ENCODE measurements at places on chromosomes 12 and 14.

DNA sequence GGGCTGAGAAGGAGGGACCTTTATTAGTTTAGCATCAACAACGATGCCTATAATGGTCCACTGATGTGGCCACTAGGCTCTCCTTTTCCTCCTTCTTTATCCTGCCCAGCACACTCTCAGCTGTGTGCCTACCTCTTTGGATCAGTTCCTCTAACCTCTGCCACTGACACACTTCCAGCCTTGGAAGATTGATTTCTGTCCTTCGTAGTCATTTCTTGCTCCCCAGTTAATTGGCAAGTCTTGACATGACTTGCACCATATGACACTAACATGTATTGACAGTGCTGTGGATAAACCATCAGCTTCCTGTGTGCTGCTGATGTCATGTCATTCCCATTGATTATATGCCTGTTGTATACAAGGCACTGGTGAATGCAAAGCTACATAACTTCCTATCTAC, 90.2 kb upstream of the PLEKHG7 start:
- no peak for DNase-seq

DNA sequence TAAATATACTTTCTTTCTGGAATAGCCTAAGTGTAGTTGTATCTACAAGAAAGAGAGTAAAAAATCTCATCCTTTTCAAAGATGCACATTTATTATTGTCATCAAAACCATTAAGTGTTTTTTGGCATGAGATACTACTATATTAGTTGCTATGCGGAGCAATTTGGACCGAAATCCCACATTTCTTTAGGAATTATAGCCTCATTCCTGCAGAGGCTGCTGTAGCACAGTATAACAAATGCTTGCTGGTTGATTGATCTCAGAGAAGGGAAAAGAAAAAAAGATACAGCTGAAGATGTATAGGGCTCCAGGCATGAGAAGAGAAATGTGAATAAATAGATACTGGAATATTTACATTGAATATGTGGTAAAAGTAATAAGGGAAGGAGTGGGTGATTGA, 36.0 kb downstream of the RHOJ start:
- no peak for DNase-seq

DNA sequence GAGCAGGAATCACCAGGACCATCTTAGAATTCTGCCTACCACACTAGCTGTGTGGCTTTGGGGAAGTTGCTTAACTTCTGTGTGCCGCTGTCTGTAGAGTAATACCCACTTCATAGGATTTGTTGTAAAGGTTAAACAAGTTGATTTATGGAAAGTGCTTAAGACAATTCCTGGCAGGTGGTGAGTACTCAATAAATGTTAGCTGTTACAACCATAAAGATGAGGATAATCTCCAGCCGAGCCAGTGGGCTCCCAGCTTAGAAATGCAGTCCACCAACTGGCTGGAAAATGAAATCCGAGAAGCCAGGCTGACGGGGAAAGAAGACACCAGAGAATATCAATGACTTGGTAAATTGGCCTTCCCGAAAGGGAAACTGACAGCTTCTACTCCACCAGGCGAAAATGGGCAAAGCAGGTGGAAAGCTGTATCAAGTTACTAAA, 173.5 kb downstream of the CHST11 start:
- DNase-seq, result no peak

- no peak for DNase-seq
Measured at GRCh38 chr12:46674129-46674528, 151.7 kb downstream of the SLC38A4 start.

GRCh38 chr12:111429828-111430432, 24.2 kb downstream of the SH2B3 start:
- peak; percentile 78 for DNase-seq

- DNase-seq, result no peak
Measured at GRCh38 chr14:64444140-64444539, 21.2 kb upstream of the AKAP5 start.

GRCh38 chr12:128571906-128572810, 251.6 kb downstream of the SLC15A4 start:
- DNase-seq, result no peak

- DNase-seq, result no peak
Measured at GRCh38 chr12:60279221-60279620, 683.4 kb downstream of the SLC16A7 start.

- DNase-seq, result no peak
Measured at GRCh38 chr12:82437744-82438143, 79.4 kb downstream of the METTL25 start.

GRCh38 chr14:95147597-95147996, 9.7 kb downstream of the DICER1 start:
- no peak for DNase-seq

DNA sequence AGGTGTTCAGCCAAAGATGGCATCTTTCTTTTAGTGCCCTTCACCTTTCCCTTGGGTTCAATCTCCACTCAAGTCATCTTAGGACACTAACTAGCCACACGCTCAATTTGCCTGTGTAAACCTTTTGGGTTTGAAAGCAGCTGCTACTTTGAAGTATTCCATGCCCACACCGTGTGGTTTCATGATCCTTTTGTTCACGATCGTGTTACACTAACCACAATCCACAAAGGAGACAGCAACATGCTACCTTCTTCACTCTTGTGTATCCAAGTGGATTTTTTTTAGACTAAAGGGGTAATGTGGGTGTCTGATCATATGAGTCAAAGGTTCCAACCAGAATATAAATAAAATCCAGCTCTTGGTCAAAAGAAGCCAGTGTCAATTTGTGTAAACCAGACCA, 122.7 kb upstream of the FAR2 start:
- no peak for DNase-seq

DNA sequence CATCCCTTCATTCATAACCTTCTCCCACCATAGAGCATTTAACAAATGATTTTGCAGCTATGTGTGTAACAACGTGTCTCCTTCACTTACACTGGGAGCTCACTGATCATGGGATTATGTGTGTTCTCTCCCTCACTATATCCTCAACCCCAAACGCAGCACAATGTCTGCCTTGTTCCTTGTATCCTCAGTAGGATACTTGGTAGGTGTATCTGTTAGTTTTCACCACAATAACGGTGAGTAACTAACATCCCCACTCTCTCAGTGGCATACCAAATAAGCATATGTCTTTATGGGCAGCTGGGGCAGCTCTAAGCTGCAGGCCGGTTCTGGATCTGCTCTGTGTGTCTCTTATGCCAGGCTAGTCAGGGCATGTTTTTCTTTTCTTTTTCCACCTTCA, 166.7 kb upstream of the PWP1 start:
- DNase-seq, result no peak

DNA sequence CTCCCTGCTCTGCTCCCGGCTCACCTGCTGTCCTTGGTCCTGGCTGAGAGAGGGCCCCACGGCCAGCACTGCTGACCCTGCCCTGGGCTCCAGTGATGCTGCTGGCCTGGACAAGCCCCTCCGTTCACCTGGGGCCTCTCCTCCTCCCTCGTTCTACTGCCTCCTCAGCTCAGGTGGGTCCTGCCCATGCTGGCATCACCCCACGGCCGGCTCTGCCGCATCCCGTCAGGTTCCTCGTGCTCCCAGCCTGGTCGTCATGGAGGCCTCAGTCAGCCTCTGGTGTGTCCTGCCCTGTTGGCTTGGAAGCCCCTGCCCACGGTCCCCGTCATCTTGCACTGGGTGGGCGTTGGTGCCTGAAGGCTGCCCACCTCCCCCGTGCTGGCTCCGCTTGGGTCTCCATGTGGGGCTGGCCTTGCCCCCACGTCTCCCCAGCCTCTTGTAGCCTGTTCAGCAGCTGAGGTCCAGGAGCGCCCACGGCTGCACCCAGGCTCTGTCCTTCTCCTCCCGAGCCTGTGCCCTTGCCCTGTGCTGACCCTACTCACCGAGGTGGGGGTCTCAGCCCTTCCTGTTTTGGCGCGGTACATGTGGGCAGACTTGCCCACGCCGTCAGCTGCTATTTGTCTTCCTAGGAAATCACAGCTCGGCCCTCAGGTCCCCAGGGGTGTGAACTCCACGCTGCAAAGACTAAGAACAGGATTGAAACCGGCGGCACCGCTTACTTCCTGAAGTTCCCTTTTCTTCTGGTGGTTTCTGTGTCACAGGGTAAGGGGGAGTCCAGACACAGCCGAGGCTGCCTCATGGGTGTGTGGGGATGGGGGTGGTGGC, 121.6 kb downstream of the TMEM121 start:
- DNase-seq, result no peak

DNA sequence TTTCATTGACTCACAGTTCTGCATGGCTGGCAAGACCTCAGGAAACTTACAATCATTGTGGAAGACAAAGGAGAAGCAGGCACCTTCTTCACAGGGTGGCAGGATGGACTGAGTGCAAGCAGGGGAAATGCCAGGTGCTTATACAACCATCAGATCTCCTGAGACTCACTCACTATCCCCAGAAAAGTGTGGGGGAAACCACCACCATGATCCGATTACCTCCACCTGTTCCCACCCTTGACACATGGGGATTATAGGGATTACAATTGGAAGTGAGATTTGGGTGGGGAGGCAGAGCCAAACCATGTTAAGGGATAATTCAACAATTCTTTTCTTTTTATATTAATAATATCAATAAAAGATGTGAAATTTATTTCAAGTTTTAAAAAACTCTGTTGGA, 34.1 kb downstream of the CNTN1 start:
- no peak for DNase-seq

- DNase-seq, result no peak
Measured at GRCh38 chr14:29310757-29311156, 544.2 kb downstream of the FOXG1 start.

GRCh38 chr14:85883966-85884365, 354.0 kb downstream of the FLRT2 start:
- DNase-seq, result no peak

DNA sequence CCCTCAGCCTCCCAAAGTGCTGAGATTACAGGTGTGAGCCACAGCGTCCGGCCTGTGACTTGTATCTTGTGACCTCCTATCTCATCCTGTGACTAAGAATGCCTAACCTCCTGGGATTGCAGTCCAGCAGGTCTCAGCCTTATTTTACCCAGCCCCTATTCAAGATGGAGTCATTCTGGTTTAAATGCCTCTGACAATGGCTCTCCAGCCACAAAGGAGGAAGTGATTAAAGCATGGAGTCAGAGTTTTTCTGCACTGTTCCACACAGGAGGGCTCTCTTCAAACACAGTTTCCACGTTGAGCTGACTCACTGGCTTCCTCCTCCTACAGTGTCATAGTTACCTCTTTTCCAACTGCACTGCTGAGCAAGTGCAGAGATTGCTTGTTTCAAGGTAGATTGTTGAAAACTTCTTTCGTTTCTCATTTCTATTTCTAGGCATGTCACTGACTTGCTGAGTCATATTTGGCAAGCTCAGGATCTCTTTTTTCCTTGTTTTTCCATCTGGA, 383.8 kb downstream of the PCNX1 start:
- DNase-seq, result peak; percentile 14

DNA sequence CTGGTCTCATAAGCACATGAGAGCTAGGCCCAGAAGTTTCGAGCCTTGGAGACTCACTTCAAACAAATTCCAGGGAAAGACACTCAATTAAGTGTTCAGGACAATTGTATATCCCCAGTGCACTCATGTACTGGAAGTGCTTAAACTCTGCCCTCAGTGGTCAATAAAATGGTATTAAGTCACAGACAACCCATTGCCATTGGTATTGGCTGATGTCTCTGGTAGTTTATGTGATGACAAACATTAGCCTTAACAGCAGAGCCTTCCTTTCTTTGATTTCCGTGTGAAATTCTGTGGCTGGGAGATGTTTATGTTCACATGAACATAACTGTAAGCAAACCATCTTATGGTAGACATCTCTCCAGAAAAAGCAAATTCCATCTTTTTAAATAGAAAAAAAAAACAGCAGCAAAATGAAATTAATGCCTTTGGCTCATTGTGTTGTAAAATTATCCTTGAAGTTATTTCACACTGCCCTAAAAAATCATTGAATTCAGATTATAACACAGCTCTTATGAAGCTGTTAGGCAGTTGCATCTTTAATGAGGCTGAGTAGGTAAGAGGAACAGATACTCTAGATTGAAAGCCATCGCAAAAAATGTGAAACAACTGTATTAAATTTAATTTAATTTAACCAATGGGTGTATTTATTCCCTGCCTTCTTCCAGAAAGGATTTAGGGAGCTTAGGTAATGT, 216.2 kb upstream of the PLEKHG7 start:
- no peak for DNase-seq

GRCh38 chr14:95228240-95228639, 70.9 kb upstream of the DICER1 start:
- no peak for DNase-seq

GRCh38 chr14:49972131-49972671, 79.3 kb downstream of the ARF6 start:
- no peak for DNase-seq

DNA sequence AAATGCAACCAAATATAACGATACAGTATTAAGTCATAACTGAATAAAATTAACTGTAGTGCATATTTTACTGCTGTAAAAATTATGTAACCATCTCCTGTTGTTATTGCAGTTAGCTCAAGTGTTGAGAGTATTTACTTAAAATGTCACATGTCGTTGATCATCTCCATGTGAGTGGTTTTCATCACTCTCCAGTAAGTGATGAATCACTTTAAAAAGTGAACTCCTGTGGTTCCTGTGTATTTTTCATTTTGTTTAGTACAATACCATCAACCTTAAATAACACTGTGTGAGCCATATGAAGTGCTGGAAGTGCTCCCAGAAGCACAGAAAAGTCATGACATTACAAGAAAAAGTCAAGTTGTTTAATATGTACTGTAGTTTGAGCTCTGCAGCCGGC, 104.7 kb upstream of the SLCO1B1 start:
- no peak for DNase-seq

DNA sequence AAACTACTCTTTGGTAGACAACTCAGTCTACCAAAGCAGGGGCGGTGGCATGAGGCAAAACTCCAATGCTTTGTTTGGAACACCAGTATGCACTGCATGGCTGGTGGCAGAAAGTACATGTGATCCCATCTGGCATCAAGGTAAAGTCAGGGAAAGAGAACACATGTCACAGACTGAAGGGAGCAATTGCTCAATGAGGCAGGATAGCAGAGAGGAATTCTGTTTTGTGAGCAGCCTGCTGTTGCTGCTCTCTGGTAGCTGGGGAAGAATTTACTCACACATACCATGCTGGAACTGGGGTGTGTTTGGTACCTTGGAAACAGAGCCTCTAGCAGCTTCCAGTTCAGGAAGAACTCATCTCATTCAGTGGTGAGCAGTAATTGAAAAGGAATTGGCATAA, 84.8 kb downstream of the HELB start:
- DNase-seq, result no peak

DNA sequence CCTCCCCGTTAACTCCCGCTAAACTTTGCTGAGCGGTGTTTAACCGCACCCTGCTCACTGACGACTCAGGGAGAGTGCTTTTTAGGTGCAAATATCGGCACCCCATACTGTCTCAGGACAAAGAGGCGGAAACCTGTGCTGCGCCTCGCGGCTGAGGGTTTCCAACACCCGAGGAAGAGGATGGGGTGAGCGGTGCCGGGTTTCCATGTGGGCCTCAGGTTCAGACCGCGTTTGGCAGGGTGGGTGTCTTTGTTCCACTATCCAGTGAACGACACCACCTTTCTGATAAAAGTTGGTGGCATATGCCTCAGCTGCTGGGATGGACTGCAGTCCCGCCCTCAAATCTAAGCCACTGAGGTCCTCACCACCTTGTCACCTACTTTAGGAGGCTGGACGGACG, 3.0 kb downstream of the RFLNA start:
- DNase-seq, result no peak
